ENCODE measurements at places on chromosomes 6 and 20.

GRCh38 chr6:169970306-169970988 lies 219.0 kb downstream of the ERMARD start:
- DNase-seq: no peak

GRCh38 chr6:79574630-79575225 lies 37.5 kb upstream of the LCA5 start:
- no peak for DNase-seq

DNA sequence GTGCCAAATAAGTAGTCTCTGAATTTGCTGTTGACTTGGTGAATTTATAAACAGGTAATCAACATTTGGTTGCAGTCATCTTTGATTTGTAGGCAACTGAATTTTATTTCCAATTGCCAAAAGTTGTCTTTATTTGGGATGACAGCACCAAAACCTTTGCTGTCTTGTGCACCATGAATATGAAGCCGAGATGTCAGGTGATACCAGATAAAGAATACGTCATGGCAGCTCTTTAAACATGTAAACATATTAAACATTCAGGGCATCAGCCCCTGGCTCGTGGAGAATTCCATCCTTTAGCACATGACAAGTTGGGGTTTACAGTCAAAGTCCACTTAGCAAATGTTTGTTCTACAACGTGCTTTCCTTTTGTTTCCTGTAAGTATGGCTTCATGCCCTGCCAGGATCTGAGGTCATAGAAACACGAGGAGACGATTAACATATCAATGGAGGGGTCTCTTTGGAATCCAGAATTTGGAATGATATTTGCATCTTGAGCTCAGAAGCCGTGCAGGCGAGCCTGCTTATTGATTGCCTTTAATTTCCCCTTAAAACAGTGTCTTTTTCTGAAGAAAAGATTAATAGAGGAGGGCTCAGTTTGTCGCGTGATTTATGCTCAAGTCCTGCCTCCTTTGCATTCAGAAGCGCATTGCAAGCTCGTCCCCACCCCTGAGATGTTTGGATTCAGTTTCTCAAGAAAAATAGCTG lies 170.2 kb upstream of the ZNF217 start:
- no peak for DNase-seq

GRCh38 chr6:3929281-3929798 lies 80.2 kb downstream of the FAM50B start:
- DNase-seq: no peak

DNA sequence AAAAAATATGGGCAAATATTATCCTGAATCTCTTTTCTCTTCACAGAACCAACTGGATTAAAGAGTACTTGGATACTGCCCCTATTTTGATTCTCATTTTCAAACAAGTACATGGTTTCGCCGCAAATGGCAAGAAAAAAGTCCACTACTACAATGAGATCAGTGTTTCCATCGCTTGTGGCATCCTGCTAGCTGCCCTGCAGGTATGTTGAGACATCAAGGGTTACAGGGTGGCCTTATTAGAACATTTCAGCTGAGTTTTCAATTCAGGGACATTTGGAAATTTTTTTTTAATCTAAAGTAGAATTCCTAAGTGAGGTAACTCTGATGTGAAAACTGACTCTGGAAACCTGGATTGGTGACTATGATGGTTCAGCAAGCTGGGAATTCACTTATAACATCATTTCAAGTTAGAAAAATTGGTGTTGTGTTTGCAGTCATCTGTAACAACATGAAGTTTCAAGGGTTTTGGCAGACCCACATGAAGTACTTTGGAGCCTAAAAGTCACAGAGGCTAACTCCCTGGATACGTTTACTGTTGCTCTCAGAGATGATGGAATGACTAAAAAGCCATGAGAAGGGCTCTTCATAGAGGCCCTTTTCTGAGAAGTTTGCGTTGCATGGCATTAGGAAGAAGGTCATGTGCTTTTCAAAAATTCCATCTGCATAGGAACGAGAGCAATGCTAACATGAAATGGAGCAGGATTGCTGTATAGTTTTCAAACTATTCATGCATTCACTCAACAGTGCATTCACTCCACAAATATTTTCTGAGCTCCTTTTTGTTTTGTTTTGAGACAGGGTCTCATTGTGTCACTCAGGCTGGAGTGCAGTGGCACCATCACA lies 25.5 kb downstream of the IYD start:
- no peak for DNase-seq

DNA sequence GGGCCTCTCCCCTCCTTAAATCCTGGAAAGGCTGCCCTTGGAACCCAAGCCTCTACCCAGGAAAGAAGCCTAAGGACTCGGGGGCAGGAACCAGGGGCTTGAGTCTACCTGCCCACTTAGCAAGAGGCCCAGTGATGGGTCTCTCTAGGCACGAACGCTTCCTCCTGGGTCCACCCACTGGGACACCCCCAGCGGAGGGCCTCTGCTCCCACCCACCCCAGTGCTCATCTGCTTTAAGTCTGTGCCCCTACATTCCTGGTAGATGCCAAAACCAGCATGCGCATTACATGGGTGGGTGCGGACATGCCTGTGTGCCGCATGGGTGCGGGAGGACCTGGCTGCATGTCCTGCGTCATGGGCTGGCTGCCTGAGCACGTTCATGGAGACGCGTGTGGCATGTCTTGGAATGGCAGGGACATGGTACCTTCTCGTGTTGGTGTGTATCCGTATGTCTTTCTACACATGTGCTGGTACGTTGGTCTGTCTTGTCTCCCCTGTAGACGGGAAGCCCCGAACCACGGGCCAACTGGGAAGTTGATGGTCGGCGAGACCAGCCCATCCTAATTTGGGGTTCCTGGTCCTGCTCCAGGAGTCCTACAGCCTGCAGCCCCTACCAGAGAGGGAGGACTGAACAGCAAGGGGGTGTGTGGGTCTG lies 29.3 kb downstream of the SNPH start:
- no peak for DNase-seq

DNA sequence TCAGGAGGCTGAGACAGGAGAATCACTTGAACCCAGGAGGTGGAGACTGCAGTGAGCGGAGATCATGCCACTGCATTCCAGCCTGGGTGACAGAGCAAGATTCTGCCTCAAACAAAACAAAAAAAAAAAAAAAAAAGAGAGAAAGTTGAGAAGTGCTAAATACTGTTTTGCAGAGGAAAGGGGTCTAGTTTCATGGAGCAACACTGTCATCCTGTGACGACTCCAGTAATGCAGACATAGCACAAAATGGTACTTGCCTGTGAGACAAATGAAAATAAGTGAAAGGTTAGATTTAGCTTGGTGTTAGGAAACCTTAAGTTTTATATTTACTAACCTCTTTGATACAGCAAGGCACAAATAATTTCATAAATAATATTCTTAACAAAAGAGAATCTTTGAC lies 29.7 kb downstream of the CEP162 start:
- no peak for DNase-seq

GRCh38 chr6:28643017-28643740 lies 117.5 kb downstream of the GPX5 start:
- peak; percentile 30 for DNase-seq

DNA sequence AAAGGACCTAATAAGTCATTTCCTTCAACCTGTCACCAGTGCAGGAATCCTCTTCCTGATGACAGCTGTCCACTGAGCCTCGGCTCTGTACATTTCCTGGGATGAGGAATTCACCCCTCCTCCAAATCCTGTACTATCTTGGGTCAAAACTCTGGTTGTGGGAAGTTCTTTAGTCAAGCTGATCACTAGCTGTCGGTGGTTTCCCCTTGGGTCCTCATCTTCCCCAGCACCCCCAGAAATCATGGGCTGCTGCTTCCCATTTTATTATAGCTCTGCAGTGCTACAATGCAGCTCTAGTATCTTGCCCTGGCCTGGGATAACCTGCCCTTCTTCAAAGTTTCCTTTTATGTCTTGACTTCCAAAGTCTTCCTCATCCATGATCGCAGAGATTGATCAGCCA lies 14.6 kb upstream of the ADA start:
- no peak for DNase-seq

- no peak for DNase-seq
Measured at GRCh38 chr6:38482466-38482865, 157.3 kb downstream of the BTBD9 start.

DNA sequence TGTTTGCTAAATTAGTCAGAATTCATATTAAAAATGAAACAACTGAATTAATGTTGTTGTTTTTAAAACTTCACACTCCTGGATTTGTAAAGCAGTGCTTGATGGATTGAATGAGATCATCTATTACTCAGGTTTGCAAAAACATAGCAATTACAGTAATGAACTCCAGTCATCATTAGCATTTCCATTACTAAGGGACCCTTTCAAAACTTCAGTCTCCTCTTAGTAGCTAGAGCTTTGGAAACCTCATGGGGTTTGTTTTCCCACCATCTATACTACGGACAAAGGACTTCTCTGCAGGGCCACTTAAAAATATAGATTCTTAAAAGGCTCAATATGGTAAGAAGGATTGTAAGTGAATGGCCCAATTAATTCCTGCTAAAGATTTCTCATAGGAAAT lies 209.9 kb upstream of the PRND start:
- no peak for DNase-seq

DNA sequence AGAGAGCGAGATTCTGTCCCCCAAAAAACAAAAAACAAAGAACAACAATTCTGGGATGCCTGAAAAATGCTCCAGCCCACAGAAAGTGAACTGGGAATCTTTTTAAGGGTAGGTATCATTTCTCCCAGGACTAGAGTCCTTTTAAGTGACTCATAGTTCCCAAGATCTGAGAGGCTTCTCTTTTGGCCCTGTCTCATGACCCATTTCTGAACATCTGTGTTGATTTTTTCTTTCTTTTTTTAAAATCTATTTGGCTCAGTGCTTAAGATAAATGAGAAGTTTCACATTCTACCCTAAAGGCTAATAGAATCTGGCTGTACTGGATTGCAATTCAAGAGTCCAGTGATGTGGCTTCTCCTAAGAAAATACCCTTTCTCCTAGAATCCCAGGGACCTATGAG lies 217.6 kb upstream of the FOXQ1 start:
- DNase-seq: no peak

GRCh38 chr20:19492116-19492515 lies 265.9 kb upstream of the RIN2 start:
- DNase-seq: no peak

DNA sequence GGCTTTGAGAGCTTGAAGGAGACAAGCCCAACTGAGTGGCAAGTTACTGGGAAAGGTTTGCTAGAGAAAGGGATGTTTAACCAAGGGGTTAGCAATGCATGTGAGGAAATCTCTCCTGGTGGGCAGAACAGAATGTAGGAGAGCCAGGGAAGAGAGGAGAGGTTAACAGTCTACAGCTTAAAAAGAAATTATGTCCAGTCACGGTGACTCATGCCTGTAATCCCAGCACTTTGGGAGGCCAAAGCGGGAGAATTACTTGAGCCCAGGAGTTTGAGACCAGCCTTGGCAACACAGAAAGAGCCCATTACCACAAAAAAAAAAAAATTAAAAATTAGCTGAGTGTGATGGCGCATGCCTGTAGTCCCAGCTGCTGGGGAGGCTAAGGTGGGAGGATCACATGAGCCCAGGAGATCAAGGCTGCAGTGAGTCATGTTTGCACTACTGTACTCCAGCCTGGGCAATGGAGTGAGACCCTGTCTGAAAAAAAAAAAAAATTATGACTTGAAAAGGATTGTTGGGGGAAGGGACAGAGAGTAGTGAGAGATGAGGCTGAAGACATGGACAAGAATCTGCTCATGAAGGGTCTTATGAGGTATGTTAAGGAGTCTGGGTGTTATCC lies 264.9 kb downstream of the TBC1D7 start:
- no peak for DNase-seq

DNA sequence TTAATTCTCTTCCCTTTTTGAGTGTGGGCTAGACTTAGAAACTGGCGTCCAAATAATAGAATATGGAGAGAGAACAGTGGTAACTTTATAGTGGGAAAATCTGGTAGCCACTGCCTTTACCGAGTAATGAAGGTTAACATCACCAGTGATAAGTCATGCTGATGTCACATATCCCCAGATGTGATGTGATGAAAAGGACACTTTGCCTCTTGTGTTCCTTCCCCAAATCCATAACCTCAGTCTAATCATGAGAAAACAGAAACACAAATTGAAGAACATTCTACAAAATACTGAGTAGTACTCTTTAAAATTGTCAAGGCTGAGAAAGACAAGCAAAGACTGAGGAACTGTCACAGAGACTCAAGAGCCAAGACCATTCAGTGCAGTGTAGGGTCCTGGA lies 17.8 kb downstream of the ANKS1A start:
- no peak for DNase-seq

DNA sequence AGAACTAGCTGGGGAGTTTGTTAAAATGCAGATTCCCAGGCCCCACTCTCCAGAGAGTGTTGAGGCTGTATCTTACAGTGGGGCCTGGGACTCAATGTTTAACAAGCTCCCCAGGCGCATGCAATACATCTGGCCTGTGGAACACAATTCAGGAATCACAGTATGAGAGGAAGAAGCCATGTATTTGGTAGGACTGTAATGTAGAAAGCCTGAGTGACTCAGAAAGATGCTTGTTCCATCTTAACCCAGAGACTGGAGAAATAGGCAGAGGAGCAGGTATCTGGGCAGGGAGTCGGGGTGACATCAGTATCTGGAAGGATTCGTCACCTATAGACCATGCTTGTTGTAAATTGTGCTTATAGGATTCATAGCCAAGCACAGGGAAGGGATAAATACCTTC lies 90.5 kb downstream of the UNC5CL start:
- DNase-seq: no peak

GRCh38 chr6:37979392-37980221 lies 160.1 kb downstream of the ZFAND3 start:
- DNase-seq: no peak

- DNase-seq: no peak
Measured at GRCh38 chr6:13813026-13813425, 1.3 kb downstream of the MCUR1 start.

GRCh38 chr6:3526962-3527650 lies 70.3 kb upstream of the SLC22A23 start:
- no peak for DNase-seq

DNA sequence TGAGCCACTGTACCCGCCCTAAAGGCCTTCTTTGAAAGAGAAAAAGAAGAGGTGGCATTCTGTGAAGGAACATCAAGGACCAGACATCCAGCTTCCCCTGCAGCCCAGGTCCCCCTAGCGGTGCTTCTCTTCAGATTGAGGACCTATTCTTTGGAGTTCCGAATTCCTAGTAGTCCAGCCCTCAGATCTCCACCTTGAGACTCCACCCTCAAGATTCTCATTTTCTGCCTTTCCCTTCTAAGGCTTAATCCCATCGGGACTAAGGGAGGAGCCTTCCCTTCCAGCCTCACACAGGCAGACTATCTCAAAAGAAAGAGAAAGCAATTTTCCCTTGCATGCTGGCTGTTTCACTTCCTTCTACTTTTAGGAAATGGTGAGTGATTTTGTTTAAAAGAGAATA lies 32.5 kb downstream of the MUC22 start:
- no peak for DNase-seq

- no peak for DNase-seq
Measured at GRCh38 chr6:157659536-157660271, 163.3 kb upstream of the SNX9 start.

- DNase-seq: no peak
Measured at GRCh38 chr6:39964530-39964929, 30.3 kb upstream of the MOCS1 start.

Measured in stimulated activated CD4-positive, alpha-beta T cell treated with anti-CD3 and anti-CD28 coated beads, Interleukin-1b, Interleukin-23, amount 100 ng/mL, for 24 hours (primary cell).